NCI-H524 treated with DMSO at 0.1 percent for 48 hours (cell line): ENCODE measurements at places on chromosomes 3 and 15.

GRCh38 chr3:11247362-11247761 is 24.8 kb upstream of the ATG7 start:
- no peak for DNase-seq

DNA sequence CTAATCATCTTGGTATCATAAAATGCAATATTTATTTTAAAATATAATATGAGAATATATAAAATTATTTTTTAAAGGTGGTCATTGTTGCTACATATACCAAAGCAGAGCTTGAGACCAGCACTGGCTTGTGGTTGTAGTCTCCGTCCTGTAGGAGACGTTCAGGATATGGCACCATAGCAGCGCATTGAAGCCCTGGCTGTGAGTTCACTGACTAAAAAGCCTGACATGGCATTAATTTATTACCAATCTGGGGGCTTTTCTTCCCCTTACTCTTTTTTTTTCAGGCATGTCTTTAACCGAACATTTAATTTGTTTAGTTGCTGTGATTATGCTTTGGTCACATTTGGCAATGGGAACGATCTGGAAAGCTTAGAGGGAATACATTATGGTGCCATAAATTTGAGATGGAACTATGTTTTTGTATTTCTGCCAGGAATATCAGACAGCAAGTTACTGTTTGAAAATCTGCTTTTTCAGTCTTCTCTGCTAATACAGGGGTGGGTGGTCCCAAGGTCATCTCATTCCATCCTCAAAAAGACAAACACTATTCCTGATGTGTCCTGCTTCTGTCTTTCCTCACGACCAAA is 108.5 kb downstream of the ZIC4 start:
- no peak for DNase-seq

- no peak for DNase-seq
Measured at GRCh38 chr3:178422406-178422805, 113.8 kb upstream of the KCNMB2 start.

GRCh38 chr15:26129852-26130251 is 266.7 kb upstream of the ATP10A start:
- no peak for DNase-seq

GRCh38 chr3:192365571-192365970 is 361.8 kb downstream of the FGF12 start:
- DNase-seq: no peak

DNA sequence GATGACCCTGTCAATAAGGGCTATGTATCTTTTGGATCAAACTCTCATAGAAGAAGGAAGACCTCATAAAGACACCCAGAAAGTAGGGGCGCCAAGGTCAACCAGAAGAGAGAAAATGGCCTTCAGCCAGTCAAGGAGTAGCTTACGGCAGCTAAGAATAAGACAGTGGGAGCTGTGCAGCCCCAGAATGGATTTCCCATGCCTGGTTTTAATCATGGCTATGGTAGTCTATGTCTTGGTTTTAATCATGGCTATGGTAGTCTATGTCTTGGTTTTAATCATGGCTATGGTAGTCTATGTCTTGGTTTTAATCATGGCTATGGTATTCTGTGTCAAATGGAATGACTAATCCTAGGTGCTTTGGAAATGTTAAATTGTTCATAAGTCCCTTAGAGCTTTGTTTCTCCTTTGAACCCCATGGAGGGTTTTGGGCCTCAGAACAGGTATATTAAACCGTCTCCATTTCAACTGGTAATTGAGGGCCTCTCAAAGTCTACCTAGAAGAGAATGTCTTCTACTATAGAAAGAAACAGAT is 742.0 kb upstream of the CFAP20DC start:
- no peak for DNase-seq

- no peak for DNase-seq
Measured at GRCh38 chr15:80026754-80027153, 32.7 kb upstream of the ZFAND6 start.

DNA sequence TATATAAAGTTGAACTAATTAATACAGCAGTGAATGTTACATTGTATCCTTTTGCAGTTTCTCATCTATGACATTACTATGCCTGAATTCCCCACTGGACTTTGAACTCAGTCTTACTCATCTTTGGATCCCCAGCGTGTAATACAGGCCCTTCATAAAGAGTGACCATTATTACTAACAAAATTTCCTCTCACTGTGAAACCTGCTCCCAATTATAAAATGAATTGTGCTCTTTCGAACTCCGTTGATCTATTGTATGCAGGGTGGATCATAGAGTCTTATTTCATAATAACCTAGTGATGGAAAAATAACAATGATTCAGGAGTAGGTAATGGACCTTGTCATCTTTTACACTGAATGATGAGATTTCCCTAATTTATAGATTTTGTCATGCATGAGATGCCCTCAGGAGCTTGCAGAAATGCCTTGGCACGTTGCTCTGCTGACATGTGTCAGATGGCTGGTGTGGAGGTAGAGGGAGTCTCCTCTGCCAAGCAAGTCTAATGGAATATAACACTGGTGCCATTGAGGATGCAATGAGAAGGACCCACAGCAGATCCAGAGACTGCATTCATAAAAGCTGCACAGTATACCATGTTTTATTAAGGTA is 25.5 kb downstream of the B3GNT5 start:
- no peak for DNase-seq

- DNase-seq: no peak
Measured at GRCh38 chr3:72022027-72022426, 237.1 kb upstream of the PROK2 start.

GRCh38 chr3:31539275-31539674 is 6.5 kb downstream of the STT3B start:
- DNase-seq: no peak

DNA sequence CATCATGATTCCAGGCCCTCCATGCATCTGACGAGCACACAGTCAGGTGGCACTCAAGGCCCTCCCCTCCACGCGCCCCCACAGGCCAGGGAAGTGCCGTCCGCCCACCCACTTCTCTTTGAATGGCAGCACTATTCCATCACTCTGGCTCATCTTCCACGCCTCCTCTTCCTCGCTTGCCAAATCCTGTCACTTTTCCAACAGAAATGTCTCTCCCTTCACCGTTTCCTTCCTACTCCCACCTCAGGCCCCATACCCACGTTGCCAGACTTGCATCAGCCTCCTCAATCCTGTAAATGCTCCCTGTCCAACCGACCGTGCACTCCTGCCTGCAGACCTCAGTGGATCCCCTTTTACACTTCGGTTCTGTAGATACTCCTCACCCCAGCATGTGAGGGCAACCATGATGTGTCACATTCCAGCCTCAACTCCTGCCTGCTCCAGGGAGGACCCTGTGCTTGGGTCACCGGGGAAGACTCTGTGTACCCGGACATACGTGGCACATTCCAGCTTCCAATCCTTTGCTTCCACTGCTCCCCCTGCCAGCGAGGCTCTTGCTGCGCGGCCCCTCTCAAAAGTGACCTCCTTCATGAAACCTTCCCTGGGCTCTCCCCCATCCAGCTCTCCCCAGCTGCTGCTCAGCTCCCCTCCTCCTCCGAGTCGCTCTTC is 29.6 kb downstream of the ADCY5 start:
- no peak for DNase-seq

- DNase-seq: peak; percentile 57
Measured at GRCh38 chr3:179972881-179973423, 63.8 kb downstream of the PEX5L start.

DNA sequence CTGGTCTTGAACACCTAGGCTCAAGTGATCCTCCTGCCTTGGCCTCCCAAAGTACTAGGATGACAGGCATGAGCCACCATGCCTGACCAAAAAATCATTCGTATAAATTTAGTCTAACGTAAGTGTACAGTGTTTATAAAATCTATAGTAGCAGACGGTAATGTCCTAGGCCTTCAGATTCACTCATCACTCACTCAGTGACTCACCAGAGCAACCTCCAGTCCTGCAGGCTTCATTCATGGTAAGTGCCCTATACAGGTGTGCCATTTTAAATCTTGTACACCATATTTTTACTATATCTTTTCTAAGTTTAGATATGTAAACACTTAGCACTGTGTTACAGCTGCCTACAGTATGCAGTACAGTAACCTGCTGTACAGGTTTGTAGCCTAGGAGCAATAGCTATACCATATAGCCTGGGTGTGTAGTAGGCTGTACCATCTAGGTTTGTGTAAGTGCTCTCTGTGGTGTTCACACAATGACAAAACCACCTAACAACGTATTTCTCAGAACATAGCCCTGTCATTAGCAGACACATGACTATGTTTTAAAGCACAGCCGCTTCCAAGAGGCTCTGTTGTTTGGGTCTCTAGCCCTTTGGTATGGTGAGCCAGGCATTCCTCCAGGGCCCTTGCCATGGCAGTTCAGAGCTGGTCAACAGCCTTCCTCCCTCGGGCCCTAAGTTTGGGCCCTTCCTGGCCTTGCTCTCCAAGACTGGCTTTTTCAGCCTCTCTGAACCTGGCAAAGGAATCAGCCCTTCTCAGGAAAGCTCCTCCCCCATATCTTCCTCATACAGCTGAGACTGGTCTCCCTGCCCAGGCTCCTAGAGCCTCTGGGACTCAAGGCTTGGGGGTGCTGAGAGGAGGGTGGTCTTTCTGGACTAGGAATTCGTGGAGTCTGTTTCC is 1.9 kb upstream of the CCDC9B start:
- DNase-seq: no peak

- DNase-seq: no peak
Measured at GRCh38 chr15:99435877-99436541, 129.8 kb upstream of the MEF2A start.

- DNase-seq: no peak
Measured at GRCh38 chr3:39144748-39145380, 8.5 kb downstream of the CSRNP1 start.

- no peak for DNase-seq
Measured at GRCh38 chr15:94442480-94442879, 211.1 kb downstream of the MCTP2 start.

- no peak for DNase-seq
Measured at GRCh38 chr3:196966526-196967401, 1.9 kb downstream of the PIGZ start.

GRCh38 chr3:165056510-165056909 is 21.8 kb downstream of the SI start:
- DNase-seq: no peak

GRCh38 chr3:50609763-50610085 is 1.9 kb downstream of the CISH start:
- DNase-seq: no peak

- DNase-seq: no peak
Measured at GRCh38 chr15:92153620-92154019, 240.1 kb upstream of the ST8SIA2 start.

GRCh38 chr15:63722204-63722808 is 111.4 kb downstream of the HERC1 start:
- no peak for DNase-seq

DNA sequence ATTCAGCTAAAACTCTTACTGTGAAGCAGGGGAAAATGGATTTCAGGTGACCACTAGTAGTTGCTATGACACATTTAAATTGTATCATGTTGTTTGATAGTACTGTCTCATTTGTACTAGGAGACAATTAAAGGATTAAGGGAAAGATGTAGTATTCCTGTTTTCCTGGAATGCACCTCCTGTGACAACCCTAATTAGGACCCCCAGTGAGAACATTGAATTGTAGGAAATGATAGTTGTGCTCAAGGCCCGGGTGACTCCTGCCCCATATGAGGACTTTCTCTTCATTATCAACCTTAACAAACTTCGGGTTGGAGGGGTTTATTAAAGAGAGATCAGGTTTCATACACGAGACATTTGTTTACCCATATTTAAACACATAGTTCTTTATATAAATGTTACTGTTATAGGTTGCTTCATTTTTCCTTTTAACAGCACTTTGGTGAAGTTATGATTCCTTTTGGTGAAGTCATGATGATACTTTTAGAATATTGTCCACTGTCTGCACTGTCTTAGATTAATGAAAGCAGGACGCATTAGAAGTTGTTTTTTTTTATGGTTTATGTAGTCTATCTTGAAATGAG is 392.6 kb upstream of the NAALADL2 start:
- no peak for DNase-seq

GRCh38 chr3:115227461-115227860 is 80.4 kb upstream of the ZBTB20 start:
- DNase-seq: no peak

DNA sequence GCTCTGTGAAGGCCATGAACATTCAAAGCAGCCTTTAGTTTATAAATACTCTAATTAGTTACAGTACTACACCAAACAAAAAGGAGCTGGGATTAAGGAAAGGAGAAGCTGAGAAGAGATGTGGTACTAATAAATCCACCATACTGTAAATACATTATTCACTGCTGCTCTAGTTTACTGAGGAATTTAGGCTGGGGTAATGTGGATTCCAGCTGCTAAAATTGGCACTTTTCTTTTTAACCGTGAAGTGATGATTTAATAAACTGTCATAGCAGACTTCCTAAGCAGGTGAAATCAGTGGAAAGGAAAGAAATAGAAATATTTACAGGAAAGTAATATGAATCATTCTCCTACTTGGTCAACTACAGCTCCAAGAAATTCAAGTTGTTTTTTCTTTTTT is 88.7 kb downstream of the TFG start:
- no peak for DNase-seq

- no peak for DNase-seq
Measured at GRCh38 chr3:52532838-52533622, 627 bp downstream of the NT5DC2 start.

GRCh38 chr15:26773067-26773877 is 406 bp upstream of the GABRB3 start:
- DNase-seq: peak; percentile 54

GRCh38 chr15:33194704-33195670 is at the start of gene FMN1:
TSS of gene FMN1 (minus strand) at chr15:33194714. CDS start at chr15:33154914, 39,800 bp downstream.
- DNase-seq: peak; percentile 71

- DNase-seq: no peak
Measured at GRCh38 chr3:71573181-71573580, 10.3 kb downstream of the FOXP1 start.

DNA sequence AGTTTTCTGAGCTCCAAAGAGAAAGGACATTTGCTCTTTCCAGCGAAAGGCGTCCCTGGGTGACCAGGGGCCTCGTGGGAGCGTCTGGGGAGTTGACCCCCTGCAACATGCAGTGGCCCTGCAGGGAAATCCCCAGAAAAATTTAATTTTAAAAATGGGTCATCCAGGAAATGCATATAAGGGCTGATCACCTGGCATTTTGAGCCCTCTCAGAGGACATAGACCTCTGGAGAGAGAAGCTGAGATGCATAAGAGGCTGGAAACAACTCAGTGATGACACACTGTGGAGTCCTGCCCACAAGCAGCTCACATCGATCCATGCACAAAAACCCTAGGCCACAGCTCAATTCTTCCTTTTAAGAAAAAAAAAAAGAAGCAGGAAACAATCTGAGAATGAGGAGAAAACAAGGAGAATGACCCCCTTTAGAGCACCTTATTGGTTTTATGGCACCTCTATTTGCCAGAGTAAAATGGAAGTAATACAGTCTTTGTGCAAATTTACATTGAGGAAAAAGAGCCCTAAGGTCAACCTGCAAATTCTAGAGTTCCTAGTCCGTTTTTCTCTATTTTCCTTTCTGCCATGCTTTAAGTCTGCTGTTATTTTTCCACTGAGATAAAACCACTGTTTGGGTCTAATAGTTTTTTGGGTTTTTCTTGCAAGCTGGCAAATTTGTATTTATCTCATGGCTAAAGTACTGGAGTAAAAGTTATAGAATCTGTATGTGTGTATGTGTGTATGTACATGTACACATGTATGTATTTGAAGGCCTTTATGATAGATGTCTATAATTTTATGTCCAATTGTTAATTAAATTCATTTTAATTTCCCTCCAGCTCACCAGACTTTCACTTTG is 6.9 kb upstream of the BDH1 start:
- DNase-seq: no peak

- DNase-seq: no peak
Measured at GRCh38 chr15:78070049-78070700, 7.3 kb downstream of the TBC1D2B start.

- DNase-seq: no peak
Measured at GRCh38 chr3:169041677-169042171, 621.8 kb downstream of the MECOM start.

- no peak for DNase-seq
Measured at GRCh38 chr3:160784853-160785252, 28.8 kb downstream of the PPM1L start.
